ENCODE measurements at places on chromosomes 3 and 15. TPM values are rescaled to one million over a fixed set of nuclear protein-coding genes. Genes with fewer than 3 reads are reported as not detected.

Gene ERICH6
- total RNA-seq = 0.39 TPM

Gene ANKRD63
- total RNA-seq = 0.41 TPM

Gene NOX5
- total RNA-seq = 0.21 TPM

Gene LEKR1
- 0.30 TPM for total RNA-seq

Gene MEGF11
- not detected for total RNA-seq

Gene COPB2
- total RNA-seq = 120 TPM

Measured in activated T-helper 2 cell treated with anti-CD3 and anti-CD28 coated beads, Interferon-gamma antibody, Interleukin-2, Interleukin-4, amounts not matched to agents 10 μg/mL and 5 μg/mL and 100 μg/mL, durations not matched to agents 14 hours and 24 hours and 36 hours (primary cell).